Right ventricle myocardium inferior (tissue), 1 donor: ENCODE measurements at places on chromosomes 11 and 22. TPM values are rescaled to one million over a fixed set of nuclear protein-coding genes. Genes with fewer than 3 reads are reported as not detected.
A peak's percentile ranks its signal among the peaks of the same experiment; 100 is the strongest.

Gene C22orf31
- not detected for total RNA-seq

- no peak for DNase-seq
These were observed 853.0 kb downstream of the BRD1 start for GRCh38 chr22:48974443-48975315.

Gene RPL27A
- total RNA-seq, result 679 TPM

DNA sequence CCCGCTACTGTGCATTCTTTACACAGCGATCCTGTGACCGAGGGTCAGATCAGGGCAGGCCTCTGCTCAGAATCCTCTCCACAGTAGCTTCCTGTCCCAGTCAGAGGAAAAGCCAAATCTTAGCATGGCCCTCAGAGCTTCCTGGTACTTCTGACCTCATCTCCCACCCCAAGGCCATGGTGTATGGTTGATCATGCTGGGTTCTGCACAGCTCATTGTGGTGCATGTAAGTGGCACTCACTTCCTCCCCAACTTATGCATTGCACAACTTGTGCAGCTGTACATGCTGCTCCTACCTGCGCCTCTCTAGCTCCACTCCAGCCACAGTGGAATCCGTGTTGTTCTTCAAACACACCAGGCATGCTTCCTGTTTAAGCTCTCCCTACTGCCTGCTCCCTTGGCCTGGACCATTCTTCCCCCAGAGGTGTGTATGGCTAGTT is 20.3 kb downstream of the BMAL1 start:
- no peak for DNase-seq

DNA sequence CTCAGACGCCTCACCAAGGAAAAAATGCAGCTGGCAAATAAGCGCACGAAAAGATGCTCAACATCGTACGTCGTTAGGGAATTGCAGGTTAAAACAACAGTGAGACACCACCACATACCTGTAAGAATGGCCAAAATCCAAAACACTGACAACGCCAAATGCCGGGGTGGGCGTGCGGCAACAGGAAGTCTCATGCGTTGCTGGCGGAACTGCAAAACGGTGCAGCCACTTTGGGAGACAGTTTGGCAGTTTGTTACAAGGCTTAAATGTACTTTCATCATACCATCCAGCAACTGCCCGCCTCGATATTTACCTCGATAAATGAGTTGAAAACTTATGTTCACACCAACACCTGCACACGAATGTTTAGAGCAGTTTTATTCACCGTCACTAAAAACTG is 7.5 kb upstream of the CTSD start:
- peak; percentile 53 for DNase-seq

- DNase-seq, result no peak
These were observed 9.2 kb downstream of the RHOG start for GRCh38 chr11:3831378-3832239.

DNA sequence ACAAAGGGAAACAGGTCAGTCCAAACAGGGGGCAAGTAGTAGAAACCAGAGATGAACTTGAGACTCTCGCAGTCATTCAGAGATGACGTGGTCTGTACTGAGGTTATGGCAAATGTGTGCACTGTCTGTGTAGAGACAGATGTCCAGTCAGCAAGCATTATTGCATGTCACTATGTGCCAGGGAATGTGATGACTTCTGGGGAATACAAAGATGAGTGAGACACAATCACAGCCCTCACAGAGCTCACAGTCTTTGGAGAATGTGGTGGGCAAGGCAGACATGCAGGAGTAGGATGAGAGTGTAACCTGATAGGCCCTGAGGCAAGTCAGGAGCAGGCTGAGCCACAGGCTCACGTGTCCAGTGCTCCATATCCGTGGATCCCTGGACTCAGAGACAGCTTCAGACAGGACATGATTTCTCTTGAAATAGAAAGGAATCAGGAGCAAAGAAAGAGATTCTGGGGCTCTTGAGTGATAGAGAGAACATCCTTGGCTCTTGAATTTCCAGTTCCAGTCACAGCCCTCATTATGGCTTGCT is 550.7 kb downstream of the ETS1 start:
- DNase-seq, result no peak
